HFFc6 (cell line): ENCODE measurements at places on chromosomes 2 and 18.

GRCh38 chr18:42086288-42086687, 131.3 kb downstream of the PIK3C3 start:
- DNase-seq: peak; percentile 71

DNA sequence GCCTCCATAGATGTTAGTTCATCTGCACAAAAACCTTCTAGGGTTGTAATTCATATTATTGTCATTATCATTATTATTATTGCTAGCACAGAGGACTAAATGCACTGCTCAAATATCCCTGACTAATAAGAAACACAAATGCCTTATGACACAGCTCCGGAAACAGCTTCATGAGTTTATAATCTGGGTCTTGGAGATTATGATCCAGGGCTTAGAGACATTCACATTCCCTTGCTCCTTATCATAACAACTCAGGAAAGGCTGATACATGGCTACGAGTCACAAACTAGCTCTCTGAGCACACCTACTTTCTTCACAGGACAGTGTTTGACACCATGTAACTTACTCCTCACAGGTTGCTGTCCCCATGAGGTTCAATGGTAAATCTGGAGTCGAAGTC, 102.2 kb upstream of the TTC39C start:
- peak; percentile 59 for DNase-seq

DNA sequence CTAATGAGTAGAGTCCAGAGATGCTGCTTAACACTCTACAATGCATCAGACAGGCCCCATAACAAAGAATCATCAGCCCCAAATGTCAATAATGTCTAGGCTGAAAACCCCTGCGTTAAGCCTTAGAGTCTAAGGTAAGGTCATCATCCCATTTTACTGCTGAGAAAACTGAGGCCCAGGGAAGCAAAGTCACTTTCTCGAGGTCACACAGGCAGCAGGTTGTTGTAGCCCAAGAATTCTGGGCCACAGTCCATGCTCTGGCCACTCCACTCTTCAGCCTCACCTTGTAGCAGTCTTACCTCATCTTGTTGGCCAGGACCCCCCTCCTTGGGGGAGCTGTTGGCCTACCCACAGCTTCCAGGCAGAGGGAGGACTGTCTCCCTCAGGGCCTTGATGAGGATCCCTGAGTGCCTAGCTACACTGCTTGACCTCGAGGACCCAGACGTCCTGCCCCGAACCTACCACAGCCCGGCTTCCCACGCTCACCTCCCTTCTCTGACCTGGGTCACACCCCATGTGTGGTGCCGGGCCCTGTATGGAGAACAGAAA, 54.4 kb downstream of the SMAD7 start:
- no peak for DNase-seq

GRCh38 chr18:7812431-7813063, 245.4 kb downstream of the PTPRM start:
- peak; percentile 66 for DNase-seq

DNA sequence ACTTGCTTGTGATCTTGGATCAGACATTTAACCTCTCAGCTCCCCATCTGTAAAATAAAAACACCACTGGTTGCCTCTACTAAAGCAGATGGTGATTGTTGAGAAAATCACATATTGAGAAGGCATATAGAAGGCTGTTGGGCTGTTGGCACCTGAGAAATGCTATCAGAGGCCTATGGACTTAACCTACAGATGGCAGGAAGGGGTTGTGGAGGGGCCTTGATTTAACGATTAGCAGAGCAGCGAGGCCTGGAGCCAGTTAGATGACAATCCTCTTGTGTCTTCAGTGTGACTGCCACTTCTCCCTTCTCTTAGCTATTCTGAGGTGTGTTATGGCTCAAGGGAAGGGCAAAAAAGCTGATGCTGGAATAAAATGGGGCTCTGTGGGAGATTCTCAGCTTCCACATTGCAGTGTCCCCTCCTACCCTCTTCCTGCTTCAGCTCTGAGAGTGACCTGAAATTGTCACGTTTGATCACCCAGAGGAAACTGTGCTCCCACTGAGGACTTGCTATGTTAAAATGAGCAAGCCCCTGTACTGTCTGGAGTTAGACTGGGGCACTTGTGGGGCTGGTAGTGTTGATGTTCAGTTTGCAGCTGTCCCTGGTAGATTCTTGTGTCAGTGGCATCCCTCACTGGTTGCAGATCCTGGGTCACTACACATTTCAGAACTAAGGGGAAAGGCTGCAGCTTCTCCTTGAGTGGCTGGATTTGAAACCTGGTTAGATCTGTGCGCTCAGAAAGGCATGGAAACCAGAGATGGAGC, 31.5 kb downstream of the CXCR4 start:
- no peak for DNase-seq

DNA sequence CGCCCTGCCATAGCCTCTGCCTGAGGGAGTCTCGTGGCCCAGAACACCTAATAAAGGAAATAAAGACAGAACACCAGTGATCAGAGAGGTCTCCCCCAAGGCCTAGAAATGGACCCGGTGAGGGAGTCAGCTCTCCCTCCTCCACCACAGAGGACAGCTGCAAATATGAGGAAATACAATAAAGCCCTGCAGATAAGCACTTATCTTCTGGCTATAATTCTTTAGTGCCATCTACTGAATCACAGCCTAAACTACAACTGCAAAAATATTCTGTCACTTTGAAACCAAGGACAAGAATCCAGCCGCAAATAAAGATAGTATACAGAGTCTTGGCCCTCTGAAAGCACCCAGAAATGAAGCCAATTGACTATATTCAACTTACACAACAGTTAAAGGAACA, 42.4 kb upstream of the TACR1 start:
- peak; percentile 31 for DNase-seq

DNA sequence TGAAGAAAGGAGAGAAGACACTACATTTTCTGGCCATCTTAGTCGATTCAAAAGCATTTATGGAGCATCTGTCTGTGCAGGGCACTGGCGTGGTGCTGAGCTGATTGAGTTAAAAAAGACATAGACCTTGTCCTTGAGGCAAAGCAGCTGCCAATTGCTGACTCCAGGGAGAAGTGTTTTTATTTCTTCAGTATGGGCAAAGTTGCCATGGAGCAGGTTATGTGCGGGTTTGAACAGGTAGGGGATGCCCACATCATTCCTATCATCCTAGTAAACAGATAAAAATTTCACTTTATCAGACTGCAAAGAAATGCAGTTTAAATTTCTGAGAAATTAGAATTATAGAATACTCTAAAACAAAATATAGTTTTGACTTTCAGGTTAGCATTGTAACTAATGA, 125.8 kb downstream of the NUP35 start:
- DNase-seq: no peak

GRCh38 chr18:3224223-3224622, 4.5 kb upstream of the MYOM1 start:
- DNase-seq: no peak

- DNase-seq: peak; percentile 85
Measured at GRCh38 chr2:37916512-37917082, 8.5 kb upstream of the RMDN2 start.

GRCh38 chr2:12733846-12734245, 17.1 kb downstream of the TRIB2 start:
- no peak for DNase-seq

- DNase-seq: no peak
Measured at GRCh38 chr2:113164215-113164929, 9.4 kb upstream of the PSD4 start.

- DNase-seq: no peak
Measured at GRCh38 chr2:148853458-148853857, 21.6 kb upstream of the KIF5C start.

DNA sequence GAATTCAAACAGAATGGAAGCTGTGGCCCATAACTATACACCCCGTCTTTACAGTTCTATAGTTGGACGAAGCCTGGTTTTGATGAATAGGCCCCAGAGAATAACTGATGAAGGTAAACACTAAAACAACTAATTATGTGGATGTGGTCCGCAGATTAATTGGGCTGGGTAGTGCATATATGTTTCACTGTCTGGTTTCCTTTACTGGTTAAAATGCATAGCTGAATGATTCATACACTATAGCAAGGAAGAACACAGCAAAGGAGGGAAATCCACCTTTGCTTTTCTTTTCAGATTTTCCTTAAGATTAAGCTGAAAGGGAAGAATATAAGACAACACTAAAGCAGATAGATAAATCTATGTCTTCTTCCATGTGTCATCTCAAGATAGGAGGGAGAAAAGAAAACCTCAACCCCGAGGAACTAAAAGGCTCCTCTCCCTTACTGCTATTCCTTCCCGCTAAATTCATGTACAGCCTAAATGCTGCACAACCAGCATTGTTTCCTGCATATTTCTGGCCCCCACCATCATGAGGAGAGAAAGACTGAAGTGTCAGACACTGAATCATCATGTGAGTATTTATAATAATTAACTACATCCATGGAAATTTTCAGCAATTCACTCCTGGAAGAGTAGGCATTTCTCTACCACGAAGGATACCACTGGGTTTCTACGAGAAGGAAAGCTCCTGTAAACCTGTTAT, 297.1 kb upstream of the CCDC68 start:
- DNase-seq: no peak

DNA sequence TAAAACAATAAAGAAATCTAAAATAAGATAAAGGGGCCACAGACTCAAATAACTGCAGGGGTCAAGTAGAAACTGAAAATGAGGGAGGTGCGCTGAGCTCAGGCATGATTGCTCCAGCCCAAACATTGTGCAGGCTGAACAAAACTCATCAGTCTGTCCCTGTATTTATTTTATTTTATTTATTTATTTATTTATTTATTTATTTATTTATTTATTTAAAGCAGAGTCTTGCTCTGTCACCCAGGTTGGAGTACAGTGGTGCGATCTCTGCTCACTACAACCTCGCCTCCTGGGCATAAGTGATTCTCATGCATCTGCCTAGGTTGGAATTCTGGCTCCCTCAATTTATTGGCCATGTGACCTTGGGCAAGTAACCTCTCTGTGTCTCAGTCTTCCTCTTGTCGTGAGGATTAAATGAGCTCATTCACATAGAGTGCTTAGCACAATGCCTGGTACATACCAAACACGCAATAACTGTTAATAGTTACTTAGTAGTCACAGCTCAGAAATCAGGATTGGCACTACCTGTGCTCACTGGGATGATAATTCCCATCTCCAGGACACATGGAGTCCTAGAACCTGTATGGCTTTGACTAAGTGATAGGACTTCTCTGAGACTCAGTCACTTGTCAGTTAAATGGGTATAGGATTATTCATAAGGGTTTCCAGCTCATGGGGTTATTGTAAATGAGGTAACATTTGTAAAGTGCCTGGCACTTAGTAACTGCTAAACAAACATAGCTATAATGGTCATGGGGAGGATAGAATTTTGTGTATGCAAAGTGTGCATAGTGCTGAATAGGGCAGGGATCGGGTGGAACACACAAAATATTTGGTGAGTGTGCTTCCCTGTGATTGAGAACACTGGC, 6.0 kb downstream of the SPEG start:
- DNase-seq: peak; percentile 74

DNA sequence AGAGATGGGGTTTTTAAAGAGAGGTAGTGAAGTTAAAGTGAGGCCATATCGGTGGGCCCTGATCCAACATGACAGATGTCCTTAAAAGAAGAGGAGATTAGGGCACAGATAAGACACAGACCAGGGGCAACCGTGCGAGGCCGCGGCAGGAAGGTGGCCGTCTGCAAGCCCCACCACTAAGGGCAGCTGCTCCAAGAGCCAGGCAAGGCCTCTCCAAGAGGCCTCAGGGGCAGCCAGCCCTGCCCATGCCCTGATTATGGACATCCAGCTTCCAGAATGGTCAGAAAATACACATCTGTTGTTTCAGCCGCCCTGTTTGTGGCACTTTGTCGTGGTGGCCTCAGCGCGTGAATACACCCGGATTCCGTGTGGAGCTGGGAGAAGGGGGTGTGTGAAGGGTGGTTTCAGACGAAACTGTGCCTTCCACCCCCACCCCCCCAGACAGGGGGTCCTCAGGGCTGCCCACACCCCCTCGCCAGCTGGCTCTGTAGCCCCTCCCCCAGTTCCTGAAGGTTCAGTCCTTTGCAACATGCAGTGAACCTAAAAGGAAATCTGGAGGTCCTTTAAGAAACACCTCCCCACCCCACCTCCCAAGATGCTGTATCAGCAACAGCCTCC, 74.1 kb upstream of the SMAD7 start:
- no peak for DNase-seq

GRCh38 chr2:239896075-239896474, 129.1 kb downstream of the NDUFA10 start:
- no peak for DNase-seq

DNA sequence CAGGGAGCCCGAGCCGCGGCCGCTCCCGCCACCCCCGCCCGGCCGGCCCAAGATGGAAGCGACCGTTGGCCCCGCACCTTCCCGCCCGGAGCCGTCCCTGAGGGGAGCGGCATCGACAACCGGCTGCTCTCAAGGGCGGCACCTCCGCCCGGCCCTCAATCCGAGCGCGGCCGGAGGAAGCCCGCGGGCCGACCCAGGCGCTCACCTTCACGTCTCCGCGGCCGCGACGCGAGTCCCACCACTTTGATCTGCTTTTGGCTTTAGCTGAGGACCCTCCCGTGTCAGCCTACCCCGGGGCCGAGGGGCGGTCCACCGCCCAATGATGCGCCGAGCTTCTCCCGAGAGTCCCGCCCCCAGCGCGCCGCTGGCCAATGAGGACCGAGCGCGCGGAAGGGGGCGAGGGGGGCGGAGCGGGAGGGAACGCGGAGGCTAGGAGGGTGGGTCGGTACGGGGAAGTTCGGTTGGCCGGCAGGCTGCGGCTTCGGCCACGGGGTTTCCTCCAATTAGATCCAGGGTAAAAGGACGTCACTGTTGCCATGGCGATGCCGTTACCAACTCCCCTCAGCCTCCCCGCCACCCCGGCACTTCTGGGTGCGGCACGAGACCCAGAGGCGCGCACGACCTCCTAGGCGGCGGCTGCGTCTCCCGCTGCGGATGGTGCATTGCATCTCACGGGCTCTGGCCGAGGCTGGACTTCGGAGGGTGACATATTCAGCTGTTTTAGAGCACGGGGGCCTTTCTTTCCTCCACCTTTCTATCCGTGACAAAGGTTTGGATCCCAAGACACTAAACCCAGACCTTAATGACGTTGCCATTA, at the start of gene YWHAQ:
Gene YWHAQ, minus strand, starts transcription at position 262 of the 817 bp plus-strand sequence. CDS start 545 bp downstream, outside the sequence.
- peak; percentile 99 for DNase-seq
